ENCODE measurements at places on chromosomes 7 and 10.

GRCh38 chr10:12526311-12526710 lies 177.0 kb downstream of the CAMK1D start:
- DNase-seq = no peak

DNA sequence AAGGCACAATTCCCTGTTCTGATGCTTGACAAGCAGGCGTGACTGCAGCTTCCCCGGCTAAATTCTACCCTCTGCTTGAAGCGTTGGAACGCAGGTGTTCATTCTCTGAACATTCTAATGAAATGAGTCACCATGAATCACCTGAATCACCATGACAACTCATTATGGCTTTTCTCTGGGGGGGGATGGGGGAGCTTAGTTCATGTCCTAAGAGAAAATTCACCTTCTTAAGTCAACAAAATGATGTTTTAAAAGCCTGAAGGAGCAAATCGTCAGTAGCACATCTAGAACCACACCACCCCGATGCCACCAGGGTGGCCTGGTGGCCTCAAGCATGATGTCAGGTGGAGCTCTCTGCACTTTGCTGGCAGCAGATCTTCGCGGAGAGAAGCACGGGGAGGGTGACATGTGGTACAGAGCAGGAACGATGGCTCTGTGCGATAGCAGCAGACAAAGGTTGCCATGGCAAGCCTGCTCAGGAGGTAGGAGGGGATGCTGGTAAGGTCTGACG lies 33.7 kb downstream of the DDC start:
- no peak for DNase-seq

DNA sequence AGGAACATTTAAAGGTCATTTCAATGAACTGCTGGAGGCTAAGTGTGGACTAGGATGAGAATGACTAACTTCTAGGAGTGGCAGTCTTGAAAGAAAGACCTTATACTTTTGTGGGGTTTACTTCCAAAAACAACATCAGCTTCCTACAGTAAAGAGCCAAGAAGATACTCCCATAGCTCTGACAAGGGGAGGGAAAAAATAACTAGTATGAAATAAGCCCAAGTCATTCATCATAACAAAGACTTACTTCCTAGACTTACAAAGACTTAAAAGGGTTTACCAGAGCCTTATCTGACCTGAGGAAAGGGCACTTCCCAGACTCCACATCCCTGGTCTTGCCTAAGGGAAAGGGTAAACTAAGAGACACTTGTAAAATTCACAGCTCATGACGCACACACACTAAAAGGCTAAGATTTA lies 31.7 kb downstream of the ARHGAP12 start:
- DNase-seq = no peak

DNA sequence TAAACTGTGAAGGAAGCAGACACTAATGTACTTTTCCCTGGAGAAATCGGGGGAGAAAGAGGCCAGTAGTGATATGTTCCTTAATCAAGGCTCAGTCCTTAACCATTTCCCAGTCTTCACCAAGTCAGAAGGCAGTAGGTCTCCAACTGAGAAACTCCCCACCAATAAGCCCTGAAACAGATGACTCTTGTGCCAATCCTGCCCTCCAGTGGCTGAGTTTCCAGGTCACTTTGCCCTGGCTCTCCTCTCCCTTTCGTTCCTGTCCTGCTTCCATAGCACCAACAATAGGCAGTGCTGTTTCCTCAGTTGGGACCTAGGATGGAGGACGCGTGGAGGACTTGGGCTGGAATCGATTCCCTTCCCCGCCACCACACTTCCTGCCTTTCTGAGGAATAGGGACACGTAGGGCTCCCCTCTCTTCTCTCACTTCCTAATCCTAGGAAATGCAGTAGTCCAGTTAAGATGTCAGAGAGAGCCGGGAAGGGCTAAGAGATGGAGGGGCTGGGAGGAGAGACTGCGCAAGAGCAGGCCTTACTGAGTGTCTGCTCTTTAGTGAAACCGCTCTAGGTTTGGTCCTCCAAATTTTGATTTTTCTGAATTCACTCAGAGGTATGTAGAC lies 23.4 kb downstream of the ATOH7 start:
- DNase-seq = no peak

GRCh38 chr10:111221682-111222480 lies 145.1 kb downstream of the ADRA2A start:
- no peak for DNase-seq

- no peak for DNase-seq
Measured at GRCh38 chr10:16649757-16650156, 128.1 kb upstream of the C1QL3 start.

DNA sequence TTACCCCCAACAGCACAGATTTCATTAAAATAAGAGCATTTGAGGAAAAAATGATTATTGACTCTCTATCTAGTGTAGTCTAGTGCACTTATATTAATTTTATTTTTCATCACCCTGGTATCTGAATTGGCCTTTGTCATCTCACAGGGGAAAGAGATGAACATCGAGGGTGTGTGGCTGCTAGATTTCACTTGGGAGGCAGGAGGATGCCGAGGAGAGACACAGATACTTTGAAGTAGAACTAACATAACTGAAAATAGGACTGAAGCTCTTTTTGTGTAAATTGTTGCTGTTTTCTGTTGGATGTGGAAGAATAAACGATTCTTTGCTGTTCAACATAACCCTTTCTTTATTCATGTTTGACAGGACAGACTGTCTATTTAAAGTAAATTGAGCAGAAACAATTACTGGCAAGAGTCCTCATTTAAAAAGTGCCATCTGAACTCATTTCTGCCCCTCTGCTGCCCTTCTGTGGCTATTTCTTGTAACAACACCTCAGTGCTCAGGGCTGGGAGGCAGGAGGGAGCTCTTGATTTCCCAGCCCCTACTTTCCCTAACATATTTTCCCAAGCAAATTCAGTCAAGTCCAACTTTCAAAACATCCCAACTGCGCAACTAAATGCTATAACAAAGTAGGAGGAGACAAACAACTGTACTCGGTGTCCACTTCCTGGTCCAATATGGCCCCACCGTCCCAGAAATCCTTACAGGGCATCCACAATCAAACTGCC lies 15.6 kb downstream of the LYZL1 start:
- peak; percentile 17 for DNase-seq

DNA sequence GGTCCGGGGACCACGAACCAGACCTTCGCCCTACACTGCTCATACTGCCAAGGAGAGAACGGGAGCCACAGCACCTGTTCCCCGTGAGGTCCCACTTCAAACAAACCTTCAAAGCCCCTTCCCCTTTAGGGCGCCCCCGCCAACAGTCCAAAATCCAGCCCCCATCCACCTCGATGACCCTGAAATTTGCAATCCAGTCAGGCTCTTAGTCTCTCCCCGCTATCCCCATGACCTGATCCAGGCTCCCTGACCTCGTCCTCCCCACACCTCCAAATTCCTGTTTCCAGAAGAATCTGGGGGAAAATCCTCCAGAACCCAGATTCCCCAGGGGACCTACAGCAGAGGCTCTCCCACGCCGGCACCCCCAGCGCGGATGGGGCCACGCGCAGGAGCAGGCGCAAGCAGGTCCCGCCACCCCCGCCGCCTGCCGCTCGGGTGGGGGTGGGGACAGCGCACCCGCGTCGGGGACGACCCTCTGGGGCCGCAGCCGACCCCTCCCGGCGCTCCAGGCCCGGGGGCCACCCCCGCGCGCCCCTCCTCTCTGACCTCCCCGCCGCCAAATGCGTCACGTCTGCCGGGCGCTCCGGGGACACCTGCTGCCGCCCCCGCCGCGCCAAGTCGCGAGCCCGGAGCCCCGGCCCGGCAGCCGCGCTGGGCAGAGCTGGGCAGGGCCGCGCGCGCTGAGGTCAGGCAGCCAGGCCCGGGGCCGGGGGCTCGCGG lies 753 bp downstream of the CAMK2B start:
- no peak for DNase-seq
